ENCODE measurements at places on chromosomes 2 and 18.
A peak's percentile ranks its signal among the peaks of the same experiment; 100 is the strongest.

GRCh38 chr18:76499637-76500340 is 4.7 kb upstream of the ZNF516 start:
- peaks cover 6% of the 10 kb centered on the region for H3K4me1 ChIP-seq
- no peak for DNase-seq
- H3K27ac ChIP-seq: no peak overlapping the region
- H3K4me3 ChIP-seq: no peak overlapping the region

DNA sequence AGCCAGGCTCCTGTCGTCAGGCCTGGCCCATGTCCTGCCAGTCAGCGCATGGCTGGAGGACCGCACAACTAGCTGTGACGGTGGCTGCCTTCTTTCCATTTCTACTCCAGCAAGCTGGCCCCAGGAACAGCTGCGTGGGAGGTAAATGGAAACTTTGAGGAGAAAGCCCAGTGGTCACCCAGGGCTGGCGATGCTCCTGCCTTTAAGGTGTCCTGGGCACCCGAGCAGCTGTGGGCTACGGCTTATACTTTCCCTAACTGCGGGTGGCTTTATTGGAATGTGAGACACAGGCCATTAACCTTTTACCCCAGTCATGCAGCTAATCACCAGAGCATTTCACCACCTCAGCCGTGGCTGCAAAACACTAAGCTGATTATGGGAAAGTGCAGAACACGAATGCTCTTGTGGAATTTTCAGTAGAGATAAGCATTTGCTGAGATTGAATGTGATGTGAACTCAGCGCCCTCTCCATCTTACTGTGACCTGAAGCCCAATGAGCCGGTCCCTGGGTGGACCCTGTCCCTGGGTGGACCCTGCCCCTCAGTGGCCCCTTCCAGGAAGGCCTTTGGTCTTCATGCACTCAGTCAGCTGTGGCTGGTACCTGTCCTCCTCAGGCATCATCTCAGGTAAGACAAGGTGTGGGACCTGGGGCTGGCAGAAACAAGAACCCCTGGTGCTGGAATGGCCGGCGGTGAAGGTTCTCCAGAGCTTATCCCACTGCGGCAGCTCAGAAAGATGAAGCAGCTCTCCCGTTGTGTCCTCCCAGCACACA is 275.4 kb upstream of the HS6ST1 start:
- peak overlapping the region; percentile 54 for H3K4me3 ChIP-seq
- H3K27me3 ChIP-seq: no peaks in the 10 kb centered on the region
- H3K36me3 ChIP-seq: no peaks in the 10 kb centered on the region
- H3K27ac ChIP-seq: peak overlapping the region; percentile 93

DNA sequence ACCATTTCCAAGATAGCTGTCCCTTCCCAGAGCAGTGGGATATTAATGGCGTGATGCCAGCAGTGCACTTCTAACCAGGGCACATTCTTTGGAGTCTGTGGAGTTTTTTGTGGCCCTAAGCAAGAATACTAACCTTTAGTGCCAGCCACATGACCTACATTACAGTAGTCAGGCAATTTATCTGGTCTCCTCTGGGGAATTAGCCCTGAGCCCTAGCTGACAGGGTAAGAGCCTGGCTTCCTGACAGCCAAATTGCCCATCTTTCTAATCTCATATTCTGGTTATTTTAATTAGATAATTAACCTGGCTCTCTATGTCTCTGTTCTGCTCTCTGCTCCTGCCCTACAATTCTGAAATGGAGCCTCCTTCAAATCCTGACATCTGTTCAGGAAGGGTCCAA is 5.2 kb downstream of the PFN4 start:
- no peak overlapping the region for H3K27ac ChIP-seq
- DNase-seq: no peak
- H3K36me3 ChIP-seq: no peaks in the 10 kb centered on the region
- H3K27me3 ChIP-seq: no peaks in the 10 kb centered on the region
- no peaks in the 10 kb centered on the region for H3K4me1 ChIP-seq
- no peak overlapping the region for H3K4me3 ChIP-seq

DNA sequence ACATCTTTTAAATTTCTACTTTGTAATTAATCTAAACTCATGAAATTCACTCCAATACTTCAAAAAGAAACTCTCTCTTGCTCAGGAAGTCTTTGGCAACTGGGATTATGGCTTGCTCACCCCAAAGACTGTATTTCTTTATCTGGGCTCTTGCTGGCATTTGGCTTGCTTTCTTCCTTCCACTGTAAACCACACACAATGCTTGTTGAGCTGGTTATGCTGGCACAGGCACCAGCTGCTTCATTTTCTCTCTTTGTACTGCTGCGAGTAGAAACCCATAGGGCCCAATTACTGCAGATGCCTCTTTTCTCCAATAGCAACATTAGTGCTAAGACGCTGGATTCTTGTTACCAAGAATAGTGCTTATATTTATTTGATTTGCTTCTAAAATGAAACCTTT is 51.4 kb downstream of the SLC38A11 start:
- H3K27me3 ChIP-seq: no peaks in the 10 kb centered on the region
- no peak for DNase-seq
- H3K4me1 ChIP-seq: no peaks in the 10 kb centered on the region
- no peak overlapping the region for H3K27ac ChIP-seq
- H3K4me3 ChIP-seq: no peak overlapping the region

DNA sequence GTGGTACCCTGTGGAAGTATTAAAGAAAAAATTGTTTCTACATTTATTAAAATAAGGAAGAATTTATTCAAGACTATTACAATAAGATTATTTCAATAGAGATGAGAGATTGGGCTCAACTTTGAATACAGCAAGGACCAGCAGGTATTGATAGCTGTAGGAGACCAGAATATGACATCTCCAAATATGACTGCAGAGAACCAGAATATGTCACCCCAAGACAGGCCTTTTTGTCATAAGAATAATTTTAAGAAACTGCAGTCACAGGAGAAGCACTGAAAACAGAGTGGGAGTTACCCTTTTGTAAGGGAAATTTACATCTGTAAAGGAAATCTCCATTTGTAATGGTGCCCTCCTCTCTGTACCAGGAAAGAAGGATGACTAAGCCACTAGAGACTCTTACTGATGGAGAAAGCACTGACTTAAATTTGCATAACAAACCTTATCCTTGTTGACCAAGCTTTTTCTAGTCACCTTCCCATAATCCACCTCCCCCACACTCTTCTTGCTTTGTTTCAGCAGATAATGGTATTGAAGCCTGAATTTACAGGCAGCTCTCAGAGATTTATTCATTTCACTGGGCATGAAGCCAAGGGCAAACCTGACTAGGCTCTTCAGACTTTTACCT is 145.1 kb upstream of the RMP24 start:
- DNase-seq: no peak
- no peak overlapping the region for H3K4me3 ChIP-seq
- no peaks in the 10 kb centered on the region for H3K27me3 ChIP-seq

GRCh38 chr2:230861552-230862255 is 3.0 kb upstream of the ITM2C start:
- H3K27ac ChIP-seq: no peak overlapping the region
- DNase-seq: no peak
- H3K4me3 ChIP-seq: no peak overlapping the region
- peaks cover 9% of the 10 kb centered on the region for H3K4me1 ChIP-seq
- H3K36me3 ChIP-seq: no peaks in the 10 kb centered on the region

DNA sequence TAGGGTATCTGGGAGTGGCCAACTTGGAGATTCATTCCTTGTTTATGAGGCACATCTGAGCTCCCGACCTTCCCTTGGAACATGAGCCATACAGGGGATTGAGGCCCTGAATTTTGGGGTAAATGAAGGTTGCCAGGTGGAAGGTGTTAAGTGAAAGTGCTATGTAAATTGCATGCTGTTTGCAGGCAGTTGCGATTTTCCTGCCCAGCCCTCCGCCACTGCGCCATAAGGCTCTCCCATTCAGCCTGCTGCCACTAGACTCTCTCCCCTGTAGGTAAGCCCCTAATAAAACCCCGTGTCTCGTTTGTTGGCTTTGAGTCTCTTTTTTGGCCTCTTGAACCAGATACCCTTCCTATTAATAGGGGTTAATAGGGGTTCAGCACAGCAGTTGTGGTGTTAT is 33.8 kb downstream of the PCARE start:
- H3K4me3 ChIP-seq: no peak overlapping the region
- H3K27me3 ChIP-seq: no peaks in the 10 kb centered on the region
- no peaks in the 10 kb centered on the region for H3K4me1 ChIP-seq
- H3K27ac ChIP-seq: no peak overlapping the region

All from liver (tissue), 10 donors.